ENCODE measurements at places on chromosomes 1 and 21.

GRCh38 chr1:231376875-231377549 lies 38.9 kb downstream of the SPRTN start:
- DNase-seq, result no peak

- DNase-seq, result no peak
Measured at GRCh38 chr21:34020005-34020847, 53.2 kb upstream of the MRPS6 start.

- DNase-seq, result peak; percentile 25
Measured at GRCh38 chr1:3453203-3453761, 1.2 kb upstream of the ARHGEF16 start.

DNA sequence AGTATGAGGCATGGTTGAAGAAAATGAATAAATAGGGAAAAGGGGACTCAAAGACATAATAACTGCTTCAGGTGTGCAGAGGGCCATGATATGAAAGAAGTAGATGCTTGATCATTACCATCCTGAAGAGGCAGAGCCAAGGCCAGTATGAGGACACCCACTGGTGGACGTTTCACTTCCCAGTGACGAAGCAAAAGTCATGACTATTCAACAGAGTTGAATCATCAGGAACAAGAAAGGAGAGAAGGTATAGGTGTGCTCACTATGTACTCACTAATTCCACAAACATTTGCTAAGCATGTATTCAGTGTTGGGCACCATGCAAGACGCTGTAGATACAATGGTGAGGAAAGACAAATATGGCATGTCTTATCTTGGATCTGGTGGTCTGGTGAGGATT lies 319.2 kb upstream of the RUNX1 start:
- DNase-seq, result no peak

DNA sequence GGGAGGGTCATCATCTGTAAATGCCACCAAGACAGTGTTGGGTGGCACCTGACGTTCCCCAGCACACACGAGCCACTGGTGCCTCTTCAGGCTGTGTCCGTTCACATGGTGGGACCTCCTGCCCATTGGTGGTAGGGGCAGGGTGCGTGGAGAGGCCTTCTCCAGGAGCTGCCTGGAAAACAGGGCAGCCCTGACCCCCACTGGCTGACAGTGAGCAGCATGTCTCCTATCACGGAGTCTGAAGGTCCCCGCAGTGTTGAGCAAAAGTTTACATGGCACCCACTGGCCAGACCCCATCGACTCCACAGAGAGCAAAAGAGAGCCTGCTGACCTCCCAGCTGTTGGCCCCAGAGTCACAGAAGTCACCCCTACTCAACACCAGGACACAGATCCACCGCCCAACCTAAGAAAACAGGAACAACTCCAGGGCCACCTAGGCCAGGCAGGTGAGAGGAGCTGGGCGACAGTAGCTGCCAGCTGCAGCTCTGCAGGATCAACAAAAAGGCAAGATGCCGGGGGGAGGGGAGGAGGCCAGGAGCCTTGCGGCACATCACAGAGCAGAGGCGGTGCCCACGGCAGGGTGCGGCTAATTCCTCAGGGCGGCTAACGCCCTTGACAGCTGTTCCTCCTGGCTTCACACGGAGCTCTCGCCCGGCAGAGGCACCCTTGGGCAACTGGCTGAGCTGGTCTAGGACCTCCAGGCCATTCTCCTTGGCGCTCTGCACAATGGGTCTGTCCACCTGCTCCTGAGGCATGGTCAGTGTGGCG lies 14.4 kb upstream of the IFI6 start:
- DNase-seq, result no peak

- DNase-seq, result no peak
Measured at GRCh38 chr21:26422706-26423105, 150.4 kb downstream of the CYYR1 start.

- no peak for DNase-seq
Measured at GRCh38 chr1:180848191-180848590, 64.5 kb upstream of the KIAA1614 start.

- DNase-seq, result no peak
Measured at GRCh38 chr21:35366394-35367080, 317.4 kb upstream of the RUNX1 start.

- DNase-seq, result no peak
Measured at GRCh38 chr1:151855933-151856332, 2.4 kb upstream of the THEM5 start.

- DNase-seq, result no peak
Measured at GRCh38 chr1:1069711-1070676, 4.1 kb downstream of the RNF223 start.

- DNase-seq, result no peak
Measured at GRCh38 chr1:47754221-47754620, 243.0 kb downstream of the TRABD2B start.

Measured in stimulated activated CD4-positive, alpha-beta T cell treated with anti-CD3 and anti-CD28 coated beads, TNF-alpha, amount 100 ng/mL, for 1 hour (primary cell).